Hepatocyte (in vitro differentiated cells): ENCODE measurements at places on chromosomes 4 and X.

DNA sequence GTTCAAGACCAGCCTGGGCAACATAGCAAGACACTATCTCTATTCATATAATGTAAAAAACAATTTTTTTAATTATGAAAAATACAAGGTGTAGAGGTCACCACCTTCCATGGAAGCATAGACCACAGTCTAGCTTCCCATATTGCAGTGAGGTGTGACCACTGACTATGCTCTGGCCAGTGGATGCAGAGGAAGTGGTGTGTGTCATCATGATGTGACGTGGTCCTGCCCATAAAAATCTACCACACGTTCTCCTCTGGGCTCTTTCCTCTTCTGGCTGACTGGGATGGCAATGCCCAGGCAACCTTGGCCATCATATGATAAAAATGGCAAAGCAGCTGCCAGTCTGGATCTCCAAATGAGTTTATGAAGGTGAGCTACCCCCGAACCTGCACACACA lies 65.7 kb downstream of the RBM47 start:
- DNase-seq = no peak

DNA sequence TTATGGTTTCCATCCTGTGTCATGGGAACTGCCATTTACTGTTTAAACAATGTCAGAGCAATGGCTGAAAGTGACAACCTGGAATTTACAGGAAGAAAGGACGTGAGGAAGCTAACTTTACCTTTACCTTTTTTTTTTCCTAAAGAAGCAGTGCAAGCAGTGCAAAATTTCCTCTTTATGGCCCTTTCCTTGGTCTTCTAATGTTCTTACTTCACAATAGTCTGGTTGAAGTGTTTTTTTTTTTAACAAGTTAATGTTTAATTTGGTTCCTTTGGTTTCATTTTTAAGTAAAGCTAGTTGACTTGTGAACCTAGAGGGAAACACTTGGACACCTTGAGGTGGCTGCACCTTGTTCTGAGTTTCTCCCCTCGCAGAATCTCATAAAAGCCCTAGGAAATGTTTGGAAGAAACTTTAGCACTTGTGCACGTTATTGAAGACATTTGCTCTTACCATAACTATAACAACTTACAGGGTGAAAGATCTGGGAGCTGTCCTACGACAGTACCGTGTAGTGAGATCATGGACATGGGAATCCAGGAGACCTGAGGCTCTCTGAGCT lies 1.8 kb downstream of the SGMS2 start:
- peak; percentile 24 for DNase-seq

DNA sequence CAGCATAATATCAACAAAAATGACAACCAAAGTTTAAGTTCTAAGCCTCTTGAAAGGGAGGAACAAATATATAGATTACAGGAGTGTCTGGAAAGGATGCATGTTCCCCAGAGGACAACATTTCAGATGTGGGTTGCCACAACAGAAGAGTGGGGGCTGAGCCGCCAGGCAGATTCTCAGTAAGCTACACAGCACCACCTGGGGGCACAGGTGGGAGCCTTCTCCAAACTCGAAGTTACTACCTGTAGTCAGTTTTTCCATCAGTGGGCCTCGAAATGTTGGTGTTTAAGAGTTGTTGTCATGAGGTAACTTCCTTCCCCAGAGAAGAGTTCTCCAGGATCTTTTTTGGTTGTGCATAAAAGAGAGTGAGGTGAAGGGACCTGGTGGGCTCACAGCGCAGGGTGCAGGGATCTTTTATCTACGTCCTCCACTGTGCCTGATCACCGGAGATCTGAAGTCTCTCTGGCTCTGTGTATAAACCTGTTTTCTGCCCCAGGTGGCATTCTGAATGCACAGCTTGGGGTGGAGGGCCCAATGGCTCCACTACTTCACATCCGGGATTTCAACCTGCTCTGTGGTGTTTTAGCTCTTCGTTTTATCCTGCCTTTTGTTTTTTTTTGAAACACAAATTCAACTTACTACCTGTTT lies 58.4 kb upstream of the STS start:
- DNase-seq = peak; percentile 48

DNA sequence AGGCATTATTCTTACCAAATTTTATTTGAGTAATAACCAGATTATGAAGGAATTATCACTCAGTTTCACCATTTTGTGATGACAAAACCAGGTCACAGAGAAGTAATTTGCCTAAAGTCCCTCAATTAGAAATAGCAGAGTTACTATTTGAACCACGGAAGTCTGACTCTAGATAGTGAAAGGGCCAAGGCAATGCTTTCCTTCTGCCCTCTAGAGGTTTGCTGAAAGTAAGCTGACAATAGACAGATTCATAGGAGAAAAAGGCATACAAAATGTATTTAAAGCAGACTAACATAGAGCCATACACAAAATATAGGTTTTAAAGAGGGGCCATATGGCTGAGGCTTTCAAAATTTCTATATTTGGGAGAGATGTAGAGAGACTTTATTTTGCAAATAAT lies 43.1 kb downstream of the CXXC4 start:
- DNase-seq = peak; percentile 40

DNA sequence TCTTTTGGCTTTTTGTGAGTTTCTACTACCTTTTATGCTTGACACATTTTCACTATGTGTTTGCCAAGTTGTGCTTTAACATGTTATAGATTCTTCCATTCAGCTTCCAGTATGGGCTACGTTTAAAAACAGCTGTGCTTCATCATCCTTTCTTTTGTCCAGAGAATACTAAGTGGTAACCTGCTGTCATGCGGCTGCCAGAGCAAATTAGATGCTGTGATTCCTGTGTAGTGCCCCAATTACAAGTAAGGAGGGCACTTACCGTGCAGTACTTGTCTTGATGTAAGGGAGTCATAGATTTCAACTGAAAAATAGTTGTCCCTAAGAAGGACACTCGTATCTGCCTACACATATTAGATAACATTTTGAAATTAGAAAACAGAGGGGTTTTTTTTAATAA lies 531.8 kb upstream of the GALNTL6 start:
- no peak for DNase-seq

DNA sequence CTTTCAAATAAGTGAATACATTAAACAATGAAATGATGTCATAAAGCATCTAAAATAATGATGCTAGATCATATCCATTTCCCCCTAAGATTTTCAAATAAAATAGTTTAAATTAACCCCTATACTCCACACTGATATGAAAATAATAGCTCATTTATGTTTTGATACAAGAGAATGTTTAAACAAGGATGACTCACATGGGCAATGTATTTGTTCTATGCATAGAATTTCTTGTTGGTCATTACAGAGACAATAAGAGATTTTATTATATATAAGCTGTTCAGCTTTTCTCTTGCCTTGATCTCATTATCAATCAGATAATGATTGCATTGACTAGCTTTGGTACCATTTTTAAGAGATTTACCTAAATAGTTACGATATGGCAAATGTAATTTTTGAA lies 411.7 kb downstream of the ARHGAP24 start:
- no peak for DNase-seq

GRCh38 chr4:63029380-63029779 lies 1379.9 kb downstream of the TECRL start:
- no peak for DNase-seq

- DNase-seq = peak; percentile 59
Measured at GRCh38 chr4:122576261-122577188, 44.3 kb downstream of the IL21 start.

GRCh38 chrX:103378990-103379389 lies 2.7 kb downstream of the BEX3 start:
- DNase-seq = no peak

DNA sequence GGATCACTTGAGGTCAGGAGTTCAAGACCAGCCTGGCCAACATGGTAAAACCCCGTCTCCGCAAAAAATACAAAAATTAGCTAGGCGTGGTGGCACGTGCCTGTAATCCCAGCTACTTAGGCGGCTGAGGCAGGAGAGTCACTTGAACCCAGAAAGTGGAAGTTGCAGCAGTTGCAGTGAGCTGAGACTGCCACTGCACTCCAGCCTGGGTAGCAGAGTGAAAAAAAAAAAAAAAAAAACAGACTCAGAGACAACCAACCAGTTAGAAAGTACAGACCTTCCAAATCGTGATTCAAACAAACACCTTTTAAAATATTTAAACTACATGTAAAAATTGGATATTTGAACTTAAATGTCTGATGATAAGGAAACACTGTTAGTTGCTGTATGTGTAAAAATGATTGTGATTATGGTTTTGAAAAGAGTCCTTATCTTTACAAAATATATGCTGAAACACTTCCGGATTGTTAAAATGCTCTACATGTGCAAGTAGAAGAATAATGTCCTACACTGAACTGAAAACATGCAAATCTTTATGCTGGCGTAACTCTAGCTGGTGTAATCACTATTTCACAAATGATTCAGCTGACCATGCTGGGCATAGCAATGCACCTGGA lies 37.8 kb downstream of the SH3KBP1 start:
- no peak for DNase-seq

- no peak for DNase-seq
Measured at GRCh38 chr4:157185363-157185762, 35.2 kb upstream of the GRIA2 start.

DNA sequence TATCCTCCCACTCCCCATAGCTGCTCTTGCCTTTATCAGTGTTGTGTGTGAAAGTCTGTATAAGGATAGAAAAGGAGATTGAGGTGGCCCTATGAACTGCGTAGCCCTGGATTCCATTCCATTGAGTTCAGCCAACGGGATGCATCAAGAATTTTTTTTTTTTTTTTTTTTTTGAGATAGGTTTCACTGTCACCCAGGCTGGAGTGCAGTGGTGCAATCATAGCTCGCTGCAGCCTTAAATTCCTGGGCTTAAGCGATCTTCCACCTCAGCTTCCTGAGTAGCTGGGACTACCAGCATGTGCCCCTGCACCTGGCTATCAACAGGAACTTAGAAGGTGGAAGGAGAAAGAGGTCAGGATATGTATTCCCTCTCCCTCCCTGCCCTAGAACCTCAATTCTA lies 187.2 kb upstream of the SPRY1 start:
- DNase-seq = no peak
